K562 (cell line): ENCODE measurements at places on chromosomes 16 and 17.

GRCh38 chr17:63786971-63787711 is 13.2 kb downstream of the DDX42 start:
- no peak for DNase-seq

DNA sequence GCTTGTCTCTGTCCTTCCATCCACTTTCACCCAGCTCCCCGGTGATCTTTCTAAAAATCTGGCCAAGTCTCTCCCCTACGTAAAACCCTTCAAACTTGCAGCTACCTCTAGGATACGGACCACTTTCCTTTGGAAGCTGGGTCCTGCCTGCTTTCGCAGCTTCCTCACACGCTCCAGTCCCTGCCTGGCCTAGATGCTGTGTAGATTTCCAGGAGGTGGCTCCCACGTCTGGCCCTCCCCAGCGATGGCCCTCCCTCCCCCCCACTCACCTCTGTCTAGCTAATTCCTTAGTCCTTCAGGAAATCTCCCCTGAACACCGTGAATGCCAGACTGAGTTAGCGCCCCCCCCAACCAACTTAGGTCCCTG is 579 bp upstream of the LRRC59 start:
- DNase-seq, result peak; percentile 40

DNA sequence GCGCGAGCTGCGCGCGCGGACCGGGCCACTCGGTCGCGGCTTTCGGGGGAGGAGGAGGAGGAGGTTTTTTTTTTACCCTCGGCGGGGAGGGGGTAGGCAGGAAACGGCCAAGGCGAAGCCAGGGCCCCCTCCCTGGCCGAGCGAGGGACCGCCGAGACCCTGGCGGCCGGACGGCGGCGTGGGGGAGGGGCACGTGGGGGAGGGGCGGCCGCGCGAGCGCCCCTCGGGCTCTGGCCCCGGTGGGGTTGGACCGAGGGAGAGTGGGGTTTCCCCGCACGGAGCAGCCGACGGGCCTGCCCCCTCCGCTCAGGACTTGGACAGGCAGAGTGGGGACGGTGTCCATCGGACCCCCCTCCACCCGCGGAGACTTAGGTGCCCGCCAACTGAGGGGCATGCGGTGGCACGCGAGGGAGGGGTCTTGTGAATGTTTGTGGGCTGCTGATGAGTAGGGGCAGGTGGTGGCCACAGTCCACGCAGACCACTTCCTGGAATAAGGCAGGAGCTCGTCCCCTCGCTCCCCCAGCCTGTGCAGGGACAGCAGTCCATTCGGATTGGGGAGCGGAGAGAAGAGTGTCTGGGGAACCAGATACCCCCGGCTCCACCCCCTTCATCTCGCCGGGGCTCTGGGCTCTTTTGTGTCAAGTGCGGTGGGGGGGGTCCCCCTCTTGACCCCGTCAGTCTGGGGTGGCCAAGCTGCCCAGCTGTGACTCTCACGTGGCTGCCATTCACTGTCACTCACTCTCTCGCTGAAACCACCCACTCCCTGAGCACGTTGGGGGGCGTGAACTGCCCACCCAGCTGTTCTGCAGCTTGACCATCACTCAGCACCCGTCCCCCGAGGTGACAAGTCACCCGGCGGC is 3.0 kb upstream of the CHD3 start:
- DNase-seq, result peak; percentile 55

- DNase-seq, result no peak
Measured at GRCh38 chr17:71809537-71809936, 311.3 kb upstream of the SOX9 start.

DNA sequence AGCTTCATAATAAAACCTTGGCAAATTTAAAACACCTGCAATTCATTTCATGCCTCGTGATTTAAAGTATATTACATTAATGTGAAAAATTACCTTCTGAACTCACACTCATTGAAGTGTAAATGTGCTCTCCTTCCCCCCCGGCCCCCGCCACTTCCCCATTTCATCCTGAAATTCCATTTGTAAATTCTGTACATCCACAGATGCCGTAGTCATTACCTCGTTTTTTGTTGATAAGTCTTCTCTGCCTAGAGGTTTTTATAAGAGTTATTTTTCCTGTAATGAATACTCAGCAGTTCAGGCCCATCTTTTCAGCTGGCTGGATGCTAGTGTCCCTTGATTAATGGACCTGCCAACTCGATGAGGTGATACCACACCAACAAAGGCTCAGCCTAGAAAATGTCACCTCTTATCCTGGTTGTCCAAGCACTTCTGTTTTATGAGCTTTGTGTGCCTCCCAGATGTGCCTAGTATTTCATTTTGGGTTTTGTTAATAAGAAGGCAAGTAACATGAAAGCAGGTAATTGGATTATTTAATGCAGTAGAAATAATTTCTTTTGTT is 64.8 kb upstream of the KIFC3 start:
- peak; percentile 18 for DNase-seq

DNA sequence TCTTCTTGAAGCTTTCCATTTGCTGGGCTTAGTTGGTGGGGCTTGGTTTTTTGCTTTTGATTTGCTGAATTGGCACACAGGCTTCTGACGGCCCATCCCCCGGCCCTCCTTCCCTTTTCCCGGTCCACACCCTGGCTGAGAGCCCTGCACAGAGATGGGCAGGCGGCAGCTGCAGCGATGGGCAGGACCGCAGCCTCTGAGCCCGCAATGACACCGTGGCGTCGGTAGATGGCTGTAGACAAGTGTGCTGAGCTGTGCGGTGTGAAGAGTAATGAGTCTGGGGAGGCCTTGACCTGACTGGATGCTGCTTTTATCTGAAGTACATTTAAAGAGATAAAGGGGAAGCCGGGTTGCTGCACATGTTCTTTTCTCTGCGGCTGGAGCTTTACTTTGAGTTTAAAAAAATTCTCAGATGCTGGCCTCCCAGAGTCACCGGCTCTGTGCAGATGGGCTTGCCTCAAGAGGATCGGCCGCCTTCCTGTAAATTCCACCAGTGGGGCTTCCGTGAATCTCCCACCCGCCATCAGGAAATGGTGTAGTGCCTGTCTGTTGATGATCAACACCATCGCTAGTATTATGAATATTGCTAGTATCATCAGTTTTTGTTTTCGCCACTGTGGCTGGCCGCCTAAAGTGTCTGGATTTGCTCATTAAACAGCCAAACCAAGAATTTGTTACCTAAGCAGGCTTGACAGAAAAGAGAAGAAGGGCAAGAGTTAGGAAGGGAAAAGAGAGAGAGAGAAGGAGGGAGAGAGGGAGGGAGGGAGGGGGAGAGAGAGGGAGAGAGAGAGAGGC is 245.6 kb upstream of the RBFOX1 start:
- peak; percentile 25 for DNase-seq

DNA sequence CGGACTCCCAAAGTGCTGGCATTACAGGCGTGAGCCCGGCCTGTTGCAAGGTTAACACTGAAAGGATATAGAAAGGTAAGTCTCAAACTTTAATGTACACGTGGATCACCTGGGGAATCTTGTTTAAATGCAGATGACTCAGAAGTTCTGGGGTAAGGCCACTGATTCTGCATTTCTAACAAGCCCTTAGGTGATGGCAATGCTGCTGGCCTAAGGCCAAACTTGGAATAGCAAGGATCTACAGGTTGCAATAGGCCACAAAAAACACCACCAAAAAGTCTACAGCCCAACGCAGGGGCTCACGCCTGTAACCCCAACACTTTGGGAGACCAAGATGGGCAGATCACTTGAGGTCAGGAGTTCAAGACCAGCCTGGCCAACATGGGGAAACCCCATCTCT is 4.2 kb downstream of the CMTM4 start:
- no peak for DNase-seq

DNA sequence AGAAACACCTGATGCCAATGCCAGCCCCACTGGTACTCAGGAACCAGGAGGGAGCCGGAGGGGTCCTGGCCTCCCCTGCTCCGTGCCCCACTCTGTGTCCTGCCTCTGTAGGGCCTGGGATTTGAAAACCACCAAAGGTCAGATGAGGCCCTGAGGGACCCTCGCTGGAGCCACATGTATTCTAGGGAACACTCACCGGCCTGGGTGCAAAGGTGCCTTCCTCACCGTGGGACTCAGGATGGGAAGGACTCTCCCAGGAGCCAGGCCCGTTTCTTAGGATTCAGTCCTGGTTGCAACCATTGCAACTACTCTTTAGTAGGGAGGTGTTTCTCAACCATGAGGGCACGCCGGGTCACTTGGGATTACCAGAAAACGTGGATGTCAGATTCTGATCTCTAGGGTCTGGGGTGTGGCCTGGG is 74.6 kb downstream of the N4BP1 start:
- DNase-seq, result no peak

GRCh38 chr17:18267927-18268711 is 7.7 kb downstream of the MIEF2 start:
- no peak for DNase-seq

GRCh38 chr17:73210002-73210678 is 17.3 kb downstream of the COG1 start:
- DNase-seq, result peak; percentile 73

DNA sequence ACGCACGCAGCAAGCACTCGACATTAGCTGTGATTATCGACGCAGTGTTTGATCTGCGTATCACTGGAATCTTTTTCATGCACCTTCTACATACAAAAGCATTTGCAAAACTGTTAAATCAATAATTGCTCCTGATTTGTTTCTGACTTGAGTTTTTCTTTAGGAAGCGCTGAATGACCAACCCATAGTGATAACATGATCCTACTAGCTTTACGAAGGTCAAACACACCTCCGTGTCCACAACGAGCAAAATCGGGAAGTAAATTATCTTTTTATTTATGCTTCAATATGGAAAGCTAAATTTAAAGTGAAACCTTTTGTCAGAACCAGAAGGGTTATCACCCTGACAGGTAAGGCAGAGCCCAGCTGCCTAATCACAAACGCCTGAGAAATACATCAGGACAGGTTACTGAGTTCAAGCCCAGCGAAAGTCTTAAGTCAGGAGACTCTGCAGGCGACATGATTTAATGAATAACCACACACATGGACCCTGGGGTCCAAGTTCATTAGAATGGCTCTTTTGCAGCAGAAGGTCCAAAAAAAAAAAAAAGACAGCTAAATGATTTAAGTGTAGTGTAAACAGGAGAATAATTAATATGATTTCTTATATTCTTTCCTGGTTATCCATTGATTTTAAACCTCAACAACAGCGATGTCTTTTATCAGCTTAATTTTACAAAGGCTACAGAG is 104.2 kb downstream of the ADCY9 start:
- DNase-seq, result no peak

- DNase-seq, result no peak
Measured at GRCh38 chr17:901191-901950, 78.2 kb downstream of the NXN start.

- no peak for DNase-seq
Measured at GRCh38 chr17:72511242-72511641, 390.4 kb downstream of the SOX9 start.

- peak; percentile 47 for DNase-seq
Measured at GRCh38 chr16:24499193-24499814, 40.1 kb upstream of the RBBP6 start.
